Smooth muscle cell of the brain vasculature (primary cell): ENCODE measurements at places on chromosomes 12 and 14.

DNA sequence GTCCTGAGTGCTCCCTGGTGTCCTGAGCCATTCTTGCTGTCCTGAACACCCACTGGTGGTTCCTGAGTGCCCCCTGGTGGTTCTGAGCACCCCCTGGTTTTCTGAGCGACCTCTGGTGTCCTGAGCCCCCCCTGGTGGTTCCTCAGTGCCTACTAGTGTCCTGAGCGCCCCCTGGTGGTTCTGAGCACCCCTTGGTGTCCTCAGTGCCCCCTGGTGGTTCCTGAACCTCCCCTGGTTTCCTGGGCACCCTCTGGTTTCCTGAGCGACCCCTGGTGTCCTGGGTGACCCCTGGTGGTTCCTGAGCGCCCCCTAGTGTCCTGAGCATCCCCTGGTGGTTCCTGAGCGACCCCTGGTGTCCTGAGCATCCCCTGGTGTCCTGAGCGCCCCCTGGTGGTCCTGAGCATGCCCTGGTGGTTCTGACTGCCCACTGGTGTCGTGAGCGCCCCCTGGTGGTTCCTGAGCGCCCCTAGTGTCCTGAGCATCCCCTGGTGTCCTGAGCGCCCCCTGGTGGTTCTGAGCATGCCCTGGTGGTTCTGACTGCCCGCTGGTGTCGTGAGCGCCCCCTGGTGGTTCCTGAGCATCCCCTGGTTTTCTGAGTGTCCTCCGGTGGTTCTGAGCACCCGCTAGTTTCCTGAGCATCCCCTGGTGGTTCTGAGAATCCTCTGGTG, 473.1 kb downstream of the TMEM121 start:
- no peak for DNase-seq

- DNase-seq: no peak
These were observed 146.1 kb upstream of the LRIG3 start for GRCh38 chr12:59066445-59066844.

DNA sequence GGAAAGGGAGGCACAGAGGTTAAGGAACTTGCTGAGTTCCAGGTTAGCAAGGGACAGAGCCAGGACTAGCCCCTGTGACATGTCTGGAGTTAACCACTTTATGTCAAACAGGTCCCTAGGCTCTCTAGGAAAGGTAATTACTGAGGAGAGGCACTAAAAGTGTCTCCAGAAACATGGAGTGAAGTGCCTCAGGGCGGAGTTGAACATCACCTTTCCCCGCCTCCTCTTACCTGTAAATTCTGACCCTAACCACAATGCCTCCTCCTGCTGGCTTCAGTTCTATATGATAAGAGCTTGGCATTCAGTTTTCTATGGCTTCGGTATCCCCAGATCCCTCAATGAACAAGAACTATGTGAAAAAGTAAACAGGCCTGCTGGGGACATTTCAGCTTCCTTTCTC, 18.1 kb downstream of the RPH3A start:
- no peak for DNase-seq

- no peak for DNase-seq
These were observed 8.1 kb upstream of the TEX22 start for GRCh38 chr14:105389976-105390848.

GRCh38 chr12:67430708-67431335, 161.7 kb downstream of the CAND1 start:
- DNase-seq: no peak
